Mesothelial cell of epicardium (in vitro differentiated cells): ENCODE measurements at places on chromosomes 2 and 18. TPM values are rescaled to one million over a fixed set of nuclear protein-coding genes. Genes with fewer than 3 reads are reported as not detected.

GRCh38 chr18:45722899-45723298, 1.1 kb upstream of the SLC14A1 start:
- peak; percentile 85 for DNase-seq

Gene ANKAR
- total RNA-seq = 13.4 to 14.6 TPM (median 13.9 TPM) in 3 replicates

DNA sequence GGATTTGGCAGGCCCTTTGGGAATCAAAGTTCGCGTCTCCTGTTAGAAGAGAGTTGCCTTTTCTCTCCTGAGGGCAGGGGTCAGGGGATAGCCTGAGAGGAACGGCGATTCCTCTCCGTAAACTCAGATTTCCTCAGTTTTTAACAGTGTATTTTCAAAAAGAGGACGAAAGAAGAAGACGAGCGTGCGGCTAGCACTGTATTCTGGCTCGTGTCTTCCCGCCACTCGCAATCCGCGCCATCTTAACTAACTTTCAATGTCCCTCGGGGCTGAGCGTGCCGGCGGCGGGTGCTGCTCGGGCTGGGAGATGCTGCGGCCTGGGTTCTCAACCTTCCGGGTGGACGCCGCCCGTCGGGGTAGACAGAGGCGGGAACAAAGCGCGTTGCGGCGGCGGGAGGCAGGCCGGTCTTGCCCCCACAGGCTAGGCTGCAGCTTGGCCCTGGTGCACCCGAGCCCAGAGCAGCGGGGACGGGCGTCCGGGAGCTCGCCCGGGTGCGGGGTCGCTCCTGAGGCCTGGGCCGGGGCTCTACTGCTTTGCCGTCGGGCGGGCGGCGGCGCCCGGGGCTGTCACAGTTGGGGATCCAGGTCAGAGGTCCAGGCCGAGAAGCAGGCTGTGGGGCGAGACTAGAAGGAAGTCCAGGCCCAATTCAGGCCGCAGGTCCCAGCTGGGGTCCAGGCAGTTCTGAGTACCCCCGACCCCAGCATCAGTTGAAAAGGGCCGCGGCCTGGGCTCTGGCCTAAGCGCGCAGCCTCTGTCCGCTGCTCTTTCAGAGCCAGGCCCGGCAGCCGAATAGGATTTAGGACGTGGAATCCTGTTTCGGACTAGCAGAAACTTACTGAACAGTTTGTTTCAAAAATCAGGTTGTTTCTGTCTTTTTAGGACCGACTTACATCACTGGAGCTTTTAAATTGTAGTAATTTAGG, 11.8 kb downstream of the TBR1 start:
- peak; percentile 38 for DNase-seq

DNA sequence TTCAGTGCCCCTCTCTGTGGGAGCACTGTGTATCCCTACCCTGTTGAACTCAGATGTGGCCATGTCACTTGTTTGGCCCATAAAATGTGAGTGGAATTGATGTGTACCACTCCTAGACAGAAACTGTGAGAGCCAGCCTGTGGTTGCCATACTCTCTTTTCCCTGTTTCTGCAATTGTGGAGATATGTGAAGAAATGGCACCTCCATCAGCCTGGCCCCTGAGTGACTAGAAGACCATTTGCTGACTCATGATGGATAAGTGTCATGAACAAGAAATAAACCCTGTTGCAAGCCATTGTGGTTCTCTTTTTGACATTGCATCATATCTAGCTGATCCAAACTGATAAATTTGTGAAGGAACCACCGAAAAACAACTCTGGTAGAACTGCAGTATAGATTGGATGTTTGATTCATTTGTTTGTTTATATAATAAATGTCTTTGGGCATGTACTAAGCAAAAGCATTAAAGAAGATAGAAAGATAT, 214.5 kb upstream of the FBXO11 start:
- DNase-seq = no peak
